ENCODE measurements at places on chromosomes 2 and 18. TPM values are rescaled to one million over a fixed set of nuclear protein-coding genes. Genes with fewer than 3 reads are reported as not detected.
A peak's percentile ranks its signal among the peaks of the same experiment; 100 is the strongest.

- no peak for DNase-seq
Observed at GRCh38 chr2:20588918-20589871, 61.7 kb downstream of the HS1BP3 start.

DNA sequence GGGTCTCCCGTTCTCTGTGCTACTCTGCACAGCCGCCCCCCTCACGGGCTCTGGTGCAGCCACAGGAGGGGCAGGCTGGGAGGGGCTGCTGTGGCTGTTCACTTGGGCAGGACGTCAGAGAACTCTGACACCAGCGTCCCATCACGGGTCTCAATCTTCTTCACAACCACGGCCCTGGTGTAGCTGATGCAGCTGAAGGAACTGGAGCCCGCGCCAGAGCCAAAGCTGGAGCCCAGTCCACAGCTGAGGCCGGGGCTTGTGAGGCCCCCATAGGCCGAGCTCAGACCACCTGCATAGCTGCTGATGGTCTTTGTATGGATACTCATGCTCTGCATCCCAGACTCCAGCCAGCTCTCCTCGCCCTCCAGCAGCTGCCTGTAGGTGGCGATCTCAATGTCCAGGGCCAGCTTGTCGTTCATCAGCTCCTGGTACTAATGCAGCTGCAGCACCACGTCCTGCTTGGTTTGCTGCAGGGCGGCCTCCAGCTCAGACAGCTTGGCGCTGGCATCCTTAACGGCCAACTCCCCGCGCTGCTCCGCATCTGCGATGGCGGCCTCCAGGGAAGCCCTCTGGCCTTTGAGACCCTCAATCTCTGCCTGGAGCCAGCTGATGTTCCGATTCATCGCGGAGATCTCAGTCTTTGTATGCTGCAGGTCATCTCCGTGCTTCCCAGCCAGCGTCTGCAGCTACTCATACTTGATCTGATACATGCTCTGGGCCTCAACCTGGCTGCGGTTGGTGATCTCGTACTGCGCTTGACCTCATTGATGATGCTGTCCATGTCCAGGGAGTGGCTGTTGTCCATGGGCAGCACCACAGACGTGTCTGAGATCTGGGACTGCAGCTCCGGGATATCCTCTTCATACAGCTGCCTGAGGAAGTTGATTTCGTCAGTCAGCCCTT lies 7.4 kb upstream of the DUSP19 start:
- peak; percentile 11 for DNase-seq

DNA sequence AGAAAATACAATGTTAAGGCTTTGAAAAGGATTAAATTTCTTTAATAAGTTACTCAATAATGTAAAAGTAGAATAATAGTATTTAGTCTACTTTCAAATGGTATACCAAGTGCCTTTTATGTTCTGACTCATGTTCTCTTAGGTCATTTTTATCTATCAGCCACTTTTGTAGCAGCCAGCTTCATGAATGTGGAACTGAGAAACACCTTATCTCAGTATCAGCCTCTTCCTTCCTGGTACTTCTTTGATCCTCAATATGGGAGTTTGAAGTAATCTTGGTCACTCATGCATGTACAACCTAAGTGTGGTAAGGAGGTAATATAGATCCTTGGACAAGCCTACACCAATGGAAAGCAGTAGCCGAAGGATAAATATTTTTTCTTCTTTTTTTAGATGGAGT lies 180.4 kb upstream of the NRXN1 start:
- no peak for DNase-seq

GRCh38 chr18:58653814-58654509 lies 17.3 kb upstream of the MALT1 start:
- peak; percentile 62 for DNase-seq

DNA sequence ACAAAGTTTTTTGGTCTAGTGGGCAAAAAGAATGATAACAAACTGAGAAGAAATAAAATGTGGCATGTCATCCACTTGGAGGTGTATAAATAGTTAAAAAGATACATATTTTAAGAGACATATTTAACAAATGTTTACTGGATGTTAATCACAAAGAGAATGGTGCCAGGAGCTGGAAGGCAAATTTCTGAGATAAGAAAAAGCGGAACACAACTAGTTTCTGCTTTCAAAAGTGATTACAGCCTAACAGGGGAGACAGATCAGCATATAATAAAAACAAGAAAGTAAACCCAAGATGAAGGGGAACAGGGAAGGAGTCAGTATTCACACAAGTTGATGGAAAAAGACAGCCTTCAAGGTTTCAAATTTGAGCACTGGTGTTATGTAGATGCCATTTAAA lies 91.3 kb downstream of the OLA1 start:
- no peak for DNase-seq

- no peak for DNase-seq
Observed at GRCh38 chr18:2360861-2361260, 210.4 kb downstream of the METTL4 start.

DNA sequence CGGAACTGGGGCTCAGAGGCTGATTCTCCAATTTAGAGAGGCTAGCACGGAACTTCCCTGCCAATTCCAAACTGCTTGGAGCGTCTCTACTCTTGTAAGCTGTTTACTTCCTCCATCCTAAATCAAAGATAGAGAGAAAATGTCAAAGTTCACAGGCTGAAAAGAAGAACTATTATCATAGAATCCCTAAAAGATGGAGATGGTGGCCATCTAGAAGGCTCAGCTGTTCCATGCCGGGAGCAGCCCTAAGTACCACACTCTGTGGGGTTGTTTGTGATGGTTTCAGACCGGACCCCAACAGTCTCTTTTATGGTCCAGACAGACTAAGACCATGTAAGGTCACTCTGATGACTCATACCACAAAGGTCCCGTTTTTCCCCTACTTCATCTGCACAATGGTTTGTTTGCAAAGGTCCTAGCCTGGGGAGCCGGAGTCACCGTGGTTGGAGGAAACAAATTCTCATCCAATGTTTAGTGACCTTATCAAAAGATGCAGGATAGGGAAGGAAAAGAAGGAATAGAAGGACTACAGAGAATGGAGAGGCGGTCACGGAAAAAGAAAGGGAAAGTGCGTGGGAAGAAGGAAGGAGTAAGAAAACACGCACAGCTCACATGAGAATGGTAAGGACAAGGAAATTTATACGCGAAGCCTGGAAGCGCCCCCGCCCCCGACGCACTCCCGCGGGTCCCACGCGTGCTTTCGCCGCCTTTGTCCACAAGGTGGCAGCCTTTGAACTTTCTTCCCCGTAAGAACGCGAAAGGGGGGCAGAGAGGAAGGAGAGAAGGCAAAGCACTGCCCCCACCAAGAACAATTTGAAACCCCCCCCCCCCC lies 453 bp upstream of the ANTXR1 start:
- no peak for DNase-seq

GRCh38 chr2:217660423-217660822 lies 342.4 kb downstream of the TNS1 start:
- no peak for DNase-seq

- DNase-seq: no peak
Observed at GRCh38 chr2:217063238-217063755, 203.4 kb upstream of the TNP1 start.

DNA sequence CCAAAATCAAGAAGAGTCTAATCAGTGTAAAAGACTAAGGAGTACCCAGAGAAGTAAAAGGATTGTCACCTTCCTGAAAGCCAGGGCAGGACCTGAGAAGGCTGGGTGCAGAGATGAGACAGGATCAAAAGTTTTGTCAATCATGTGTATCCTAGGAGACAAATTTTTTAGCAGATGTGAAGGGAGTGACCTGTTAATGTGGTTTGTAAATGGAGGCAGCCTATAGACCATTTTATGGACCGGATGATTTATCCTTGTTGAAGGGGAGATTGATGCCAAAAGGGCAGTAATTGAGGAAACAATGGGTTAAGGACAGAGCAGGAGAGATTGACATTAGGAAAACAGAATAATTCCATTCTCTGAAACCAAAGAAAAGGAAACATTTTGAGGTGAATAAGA lies 813 bp downstream of the NDC80 start:
- DNase-seq: no peak

GRCh38 chr2:48961009-48961408 lies 193.3 kb downstream of the FSHR start:
- DNase-seq: no peak

GRCh38 chr2:118168615-118169014 lies 80.3 kb downstream of the INSIG2 start:
- DNase-seq: peak; percentile 27

DNA sequence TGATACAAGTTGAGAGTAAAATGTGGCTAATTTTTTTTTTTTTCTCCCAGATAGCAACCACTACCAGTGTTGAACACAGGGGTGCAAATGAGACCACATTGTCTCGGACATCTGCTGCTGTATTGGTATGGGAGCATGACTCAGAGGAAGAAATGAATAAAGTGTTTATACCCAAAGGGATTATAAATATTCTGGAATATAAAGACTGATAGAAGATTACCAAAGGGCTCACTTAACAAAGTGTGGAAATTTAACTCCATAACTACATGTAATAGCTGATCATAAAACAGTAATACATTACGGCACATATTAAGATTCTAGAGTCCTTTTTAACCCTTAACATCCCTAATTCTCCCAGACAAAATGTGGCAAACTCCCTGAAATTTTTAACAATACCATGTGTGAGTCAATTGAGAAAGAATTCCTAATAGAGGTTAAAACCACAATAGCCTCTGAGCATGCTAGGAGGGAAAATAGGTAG lies 1023.0 kb upstream of the ACVR2A start:
- peak; percentile 61 for DNase-seq

GRCh38 chr2:200762127-200762526 lies 49.6 kb upstream of the BZW1 start:
- DNase-seq: no peak

Gene DES
- not detected for total RNA-seq

Gene EML6
- 0.83 TPM for total RNA-seq

Gene FHOD3
- total RNA-seq: 21.0 TPM

Gene CSRNP3
- 4.7 TPM for total RNA-seq

Gene CCDC74A
- 4.4 TPM for total RNA-seq
